ENCODE measurements at places on chromosomes 16 and 17. TPM values are rescaled to one million over a fixed set of nuclear protein-coding genes. Genes with fewer than 3 reads are reported as not detected.

DNA sequence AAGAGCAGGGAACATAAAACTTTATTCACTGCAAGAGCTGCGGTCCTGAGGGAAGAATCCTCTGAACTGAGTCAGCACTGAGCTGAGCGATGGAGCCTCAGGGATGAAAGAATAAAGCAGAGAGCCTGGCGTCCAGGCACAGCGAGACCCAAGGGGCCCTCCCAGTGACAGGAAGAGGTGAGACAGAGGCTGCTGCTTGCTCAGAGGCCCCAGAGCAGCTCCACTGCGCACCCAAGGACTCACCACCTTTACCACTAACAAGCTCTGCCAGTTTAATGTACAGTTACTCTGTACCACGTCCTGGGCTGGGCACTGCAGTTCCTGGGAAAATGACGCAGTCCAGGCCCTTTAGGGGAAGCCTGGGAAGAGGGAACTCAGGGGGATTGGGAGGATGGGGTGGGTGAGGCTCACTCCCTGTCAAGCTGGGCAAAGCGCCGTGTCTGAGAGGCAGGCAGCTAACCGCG lies 5.6 kb downstream of the GFAP start:
- DNase-seq = no peak

- no peak for DNase-seq
Observed at GRCh38 chr16:55482056-55482455, 3.1 kb downstream of the MMP2 start.

DNA sequence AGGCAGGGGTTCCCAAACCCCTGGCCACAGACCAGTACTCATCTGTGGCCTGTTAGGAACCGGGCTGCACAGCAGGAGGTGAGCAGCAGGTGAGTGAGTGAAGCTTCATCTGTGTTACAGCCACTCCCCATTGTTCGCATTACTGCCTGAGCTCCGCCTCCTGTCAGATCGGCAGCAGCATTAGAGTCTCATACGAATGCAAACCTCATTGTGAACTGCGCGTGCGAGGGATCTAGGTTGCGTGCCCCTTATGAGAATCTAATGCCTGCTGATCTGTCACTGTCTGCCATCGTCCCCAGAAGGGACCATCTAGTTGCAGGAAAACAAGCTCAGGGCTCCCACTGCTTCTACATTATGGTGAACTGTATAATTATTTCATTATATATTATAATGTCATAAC lies 25.1 kb upstream of the RMI2 start:
- DNase-seq = no peak

DNA sequence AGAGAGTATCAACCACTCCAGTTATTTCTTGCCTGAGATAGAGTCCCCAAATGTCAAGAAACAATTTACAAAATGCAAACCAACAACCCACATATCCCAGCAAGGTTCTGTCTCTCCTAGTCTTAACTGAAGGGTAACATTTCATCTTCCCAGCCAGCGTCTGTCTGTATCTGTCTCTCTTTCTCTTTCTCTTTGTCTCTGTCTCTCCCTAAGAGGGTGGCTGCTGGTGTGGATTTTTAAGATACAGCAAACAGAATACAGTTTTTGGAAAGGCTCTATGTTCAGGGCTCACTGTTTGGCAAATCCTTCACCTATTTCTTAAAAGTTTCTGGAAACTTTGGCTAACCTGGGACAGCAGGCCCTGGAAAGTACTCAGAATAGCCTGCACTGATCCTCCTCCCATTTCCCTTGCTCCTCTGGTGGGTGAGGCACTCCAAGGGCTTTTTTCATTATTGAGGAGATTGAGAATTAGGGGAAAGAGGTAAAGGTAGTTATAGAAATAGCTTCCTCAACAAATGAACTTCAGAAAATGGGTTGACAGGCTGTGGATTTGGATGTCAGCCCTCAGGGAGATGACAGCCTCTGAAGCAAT lies 6.2 kb downstream of the HOXB4 start:
- no peak for DNase-seq

GRCh38 chr17:42049834-42050392 lies 488 bp downstream of the C17orf113 start:
- DNase-seq = no peak

DNA sequence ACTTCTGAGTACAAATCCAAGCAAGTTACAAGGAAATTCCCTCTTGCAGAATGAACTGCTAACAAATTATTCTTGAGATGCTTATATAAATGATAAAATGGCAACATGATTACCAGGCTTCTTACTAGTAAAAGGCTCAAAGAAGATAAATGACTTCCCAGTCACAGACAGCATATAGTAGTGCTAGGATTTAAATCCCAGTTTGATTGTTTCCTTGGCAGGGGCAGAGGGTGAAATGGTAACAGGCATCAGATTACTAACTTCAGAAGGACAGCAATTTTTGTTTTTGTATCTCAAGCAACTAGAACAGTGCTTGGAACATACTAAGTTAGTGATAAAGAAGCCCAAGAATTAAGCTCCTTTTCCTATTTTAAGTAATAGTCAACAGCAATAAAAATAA lies 102.8 kb downstream of the SSH2 start:
- DNase-seq = no peak

DNA sequence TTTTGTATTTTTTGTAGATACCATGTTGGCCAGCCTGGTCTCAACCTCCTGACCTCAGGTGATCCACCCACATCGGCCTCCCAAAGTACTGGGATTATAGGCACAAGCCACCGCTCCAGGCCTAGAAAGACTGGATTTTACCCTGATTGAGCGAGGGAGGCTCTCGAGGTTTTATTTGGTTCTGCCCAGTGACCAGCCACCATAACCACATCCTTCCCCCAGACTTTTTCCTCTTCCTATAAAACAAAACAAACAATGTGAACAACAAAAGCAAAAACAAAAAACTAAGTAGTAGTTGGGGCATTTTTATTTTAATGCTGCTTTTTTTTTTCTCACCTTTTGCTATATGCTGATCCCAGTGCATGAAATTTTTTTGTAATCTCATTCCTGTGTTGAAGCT lies 509.6 kb downstream of the MAF start:
- DNase-seq = no peak

GRCh38 chr16:89256651-89257254 lies 39.2 kb downstream of the ZNF778 start:
- peak; percentile 75 for DNase-seq

DNA sequence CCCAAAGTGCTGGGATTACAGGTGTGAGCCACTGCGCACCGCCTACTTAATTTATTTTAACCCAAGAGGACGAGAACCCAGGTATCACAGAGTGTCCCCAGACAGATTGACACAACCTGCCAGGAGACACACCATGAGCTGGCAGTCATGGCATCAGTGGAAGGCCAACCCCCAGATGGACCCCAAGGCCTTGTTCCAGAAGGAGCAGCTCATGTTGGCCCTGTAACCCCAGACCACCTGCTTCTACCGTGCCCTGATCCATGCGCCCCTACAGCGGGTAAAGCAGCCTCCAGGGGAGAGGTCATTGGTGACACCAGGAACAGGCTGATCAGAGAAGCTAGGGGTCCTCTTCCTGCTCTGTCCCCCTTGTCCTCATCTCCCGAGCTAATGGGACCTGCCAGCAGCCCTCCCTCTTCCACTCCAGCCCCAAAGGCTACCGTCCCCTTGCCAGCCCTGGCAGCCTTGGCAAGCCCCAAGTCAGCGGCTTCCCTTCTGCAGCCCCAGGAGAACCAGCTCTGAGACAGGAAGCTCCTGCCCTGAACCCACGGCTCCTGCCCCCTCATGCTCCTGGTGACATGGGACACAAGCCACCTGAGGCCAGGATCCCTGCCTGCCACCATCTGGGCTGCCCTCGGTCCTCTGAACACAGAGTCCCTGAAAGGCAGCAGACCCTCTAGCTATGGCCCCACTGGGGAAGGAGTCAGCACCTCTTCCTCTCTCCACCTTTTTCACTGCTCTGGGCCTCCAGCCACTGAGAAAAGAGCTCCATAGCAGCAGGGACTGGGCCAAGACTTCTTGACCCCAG lies 6.3 kb downstream of the SULT1A1 start:
- DNase-seq = no peak

RAC3 gene
- 6.4 TPM for total RNA-seq

EMP2 gene
- 48.5 TPM for total RNA-seq

TBC1D3C gene
- total RNA-seq = not detected

ITGA2B gene
- 0.14 TPM for total RNA-seq

AOC3 gene
- 14.3 TPM for total RNA-seq

MAF gene
- total RNA-seq = 8.4 TPM
